ENCODE measurements at places on chromosomes 3 and 15.

GRCh38 chr3:120094776-120095225 is 554 bp upstream of the GSK3B start:
- DNase-seq: peak; percentile 99

- peak; percentile 55 for DNase-seq
Measured at GRCh38 chr3:59326246-59327024, 276.6 kb upstream of the CFAP20DC start.

GRCh38 chr3:115245899-115246298 is 98.8 kb upstream of the ZBTB20 start:
- no peak for DNase-seq

GRCh38 chr3:140188285-140188684 is 253.3 kb downstream of the CLSTN2 start:
- DNase-seq: no peak

- peak; percentile 50 for DNase-seq
Measured at GRCh38 chr3:43286841-43287499, 630 bp downstream of the SNRK start.
